Stimulated activated CD4-positive, alpha-beta T cell treated with anti-CD3 and anti-CD28 coated beads, Interleukin-15, amount 100 ng/mL, for 24 hours (primary cell): ENCODE measurements at places on chromosomes 1 and 21.

DNA sequence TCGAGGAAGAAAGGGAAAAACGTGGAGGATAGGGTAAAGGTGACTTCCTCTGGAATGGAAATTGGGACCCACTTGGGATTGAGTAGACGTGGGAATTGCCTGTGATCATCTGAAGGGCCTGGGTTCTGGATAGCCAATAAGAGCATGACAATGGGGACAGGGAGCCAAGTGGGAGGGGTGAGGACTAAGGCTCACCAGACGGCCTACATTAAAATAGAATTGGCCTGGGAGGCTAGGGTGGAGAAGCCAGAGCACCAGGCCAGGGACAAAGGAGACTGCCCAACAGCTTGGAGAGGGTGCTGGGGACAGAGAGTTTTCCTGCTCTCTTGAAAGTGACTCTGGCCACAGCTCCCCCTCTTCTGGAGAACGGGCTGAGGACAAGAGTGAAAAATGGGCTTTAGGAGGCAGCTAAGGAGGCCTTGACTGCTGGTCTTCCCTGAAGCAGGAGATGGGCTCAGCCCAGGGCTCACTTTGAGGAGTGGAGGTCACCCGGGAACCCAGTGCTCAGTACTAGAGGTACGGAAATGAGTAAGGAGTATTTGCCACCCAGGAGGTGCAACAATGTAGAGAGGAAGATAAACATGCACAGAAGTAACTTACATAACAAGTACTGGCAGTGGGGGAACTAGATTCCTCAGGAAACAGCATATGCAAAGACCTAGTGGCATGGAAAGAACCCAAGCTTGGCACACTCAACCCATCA, 18.8 kb downstream of the INKA2 start:
- no peak for DNase-seq

DNA sequence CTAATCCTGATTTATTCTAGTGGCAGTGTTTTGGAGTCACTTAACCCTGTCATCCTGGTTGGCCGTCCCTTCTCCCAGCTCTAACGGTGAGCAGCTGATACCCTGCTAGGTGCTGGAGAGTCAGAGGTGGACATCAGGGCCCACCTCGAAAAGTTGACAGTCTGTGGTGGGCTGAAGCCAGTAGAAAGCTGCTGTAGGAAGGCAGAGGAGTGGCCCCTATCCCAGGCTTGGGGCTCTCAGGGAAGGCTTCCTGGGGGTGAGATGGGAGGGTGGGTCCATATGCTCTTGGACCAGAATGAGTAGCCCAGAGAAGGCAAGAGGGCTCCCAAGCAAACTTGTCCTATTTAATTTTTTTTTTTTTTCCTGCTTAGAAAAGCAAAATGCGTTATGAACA, 475 bp upstream of the RPL5 start:
- DNase-seq, result no peak

GRCh38 chr21:15164678-15165303, 100.0 kb upstream of the NRIP1 start:
- no peak for DNase-seq

GRCh38 chr1:92784021-92784638, 778 bp downstream of the EVI5 start:
- DNase-seq, result peak; percentile 51

- DNase-seq, result no peak
These were observed 70.7 kb downstream of the EVA1C start for GRCh38 chr21:32483293-32483595.
